ENCODE measurements at places on chromosomes 12 and 14. TPM values are rescaled to one million over a fixed set of nuclear protein-coding genes. Genes with fewer than 3 reads are reported as not detected.
A peak's percentile ranks its signal among the peaks of the same experiment; 100 is the strongest.

ART4 gene
- 5.6 TPM for total RNA-seq

E2F7 gene
- total RNA-seq: 0.14 TPM

SVOP gene
- total RNA-seq: 5.5 TPM

MDM1 gene
- total RNA-seq: 7.4 TPM

SNX6 gene
- total RNA-seq: 66.4 TPM

HOXC6 gene
- 0.41 TPM for total RNA-seq

- peak; percentile 62 for DNase-seq
Observed at GRCh38 chr12:75208856-75209811, 505 bp downstream of the KCNC2 start.

DNA sequence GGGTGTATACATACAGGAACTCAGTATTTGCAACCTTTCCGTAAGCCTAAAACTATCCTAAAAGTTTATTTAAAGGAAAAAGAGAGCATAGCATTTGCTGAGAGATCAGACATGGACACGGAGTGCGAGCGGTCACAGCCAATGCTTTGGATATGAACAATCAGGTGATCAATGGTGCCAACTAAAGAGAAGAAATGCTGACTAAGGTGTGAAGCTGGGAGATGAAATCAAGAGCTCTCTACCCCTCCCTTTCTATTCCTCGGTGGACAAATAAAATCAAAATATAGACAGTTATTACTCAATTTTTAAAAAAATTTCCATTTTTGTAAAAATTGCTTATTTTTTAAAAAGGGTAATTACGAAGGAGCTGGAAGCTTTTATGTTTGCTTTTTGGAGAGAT, 29.2 kb downstream of the NT5DC3 start:
- DNase-seq: no peak

GRCh38 chr12:133129368-133130037, 571 bp downstream of the ZNF891 start:
- DNase-seq: no peak

- no peak for DNase-seq
Observed at GRCh38 chr14:30608533-30609006, 13.5 kb upstream of the SCFD1 start.

GRCh38 chr14:60215520-60216420, 33.3 kb upstream of the PPM1A start:
- no peak for DNase-seq

DNA sequence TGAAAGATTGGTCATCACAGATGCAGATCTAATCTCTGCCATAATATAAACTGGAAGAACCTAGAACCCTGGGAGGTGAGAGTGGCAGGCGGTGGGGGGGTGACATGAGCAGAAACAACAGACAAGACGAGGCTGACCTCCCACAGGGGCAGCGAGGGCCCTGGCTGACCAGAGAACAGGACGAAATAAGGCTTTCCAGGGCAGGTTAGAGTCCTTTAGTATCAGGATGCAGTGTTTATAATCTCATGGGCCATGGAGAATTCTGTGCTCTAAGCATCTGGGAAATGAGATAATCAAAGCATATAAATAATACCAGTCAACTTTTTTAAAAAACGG, 102.7 kb upstream of the BCL2L14 start:
- no peak for DNase-seq

- DNase-seq: no peak
Observed at GRCh38 chr12:94844452-94844851, 159.0 kb downstream of the NDUFA12 start.

Measured in Right ventricle myocardium inferior (tissue), 1 donor.